ENCODE measurements at places on chromosomes 12 and 14. TPM values are rescaled to one million over a fixed set of nuclear protein-coding genes. Genes with fewer than 3 reads are reported as not detected.

- no peak for DNase-seq
These were observed 237.1 kb downstream of the MED13L start for GRCh38 chr12:116040402-116040801.

- no peak for DNase-seq
These were observed 118.6 kb downstream of the PLXNC1 start for GRCh38 chr12:94266796-94267536.

GRCh38 chr12:131736446-131737149, 25.7 kb downstream of the SFSWAP start:
- DNase-seq: no peak

GRCh38 chr14:50064993-50065392, 51.4 kb downstream of the VCPKMT start:
- DNase-seq: no peak

Gene TAS2R19
- 1.5 TPM for total RNA-seq

Gene ARHGAP9
- 5.9 TPM for total RNA-seq

Data from cardiac septum (tissue), 1 donor.